ENCODE measurements at places on chromosomes 1 and 21.

GRCh38 chr1:245052258-245052657 lies 102.5 kb upstream of the KIF26B start:
- DNase-seq = no peak

DNA sequence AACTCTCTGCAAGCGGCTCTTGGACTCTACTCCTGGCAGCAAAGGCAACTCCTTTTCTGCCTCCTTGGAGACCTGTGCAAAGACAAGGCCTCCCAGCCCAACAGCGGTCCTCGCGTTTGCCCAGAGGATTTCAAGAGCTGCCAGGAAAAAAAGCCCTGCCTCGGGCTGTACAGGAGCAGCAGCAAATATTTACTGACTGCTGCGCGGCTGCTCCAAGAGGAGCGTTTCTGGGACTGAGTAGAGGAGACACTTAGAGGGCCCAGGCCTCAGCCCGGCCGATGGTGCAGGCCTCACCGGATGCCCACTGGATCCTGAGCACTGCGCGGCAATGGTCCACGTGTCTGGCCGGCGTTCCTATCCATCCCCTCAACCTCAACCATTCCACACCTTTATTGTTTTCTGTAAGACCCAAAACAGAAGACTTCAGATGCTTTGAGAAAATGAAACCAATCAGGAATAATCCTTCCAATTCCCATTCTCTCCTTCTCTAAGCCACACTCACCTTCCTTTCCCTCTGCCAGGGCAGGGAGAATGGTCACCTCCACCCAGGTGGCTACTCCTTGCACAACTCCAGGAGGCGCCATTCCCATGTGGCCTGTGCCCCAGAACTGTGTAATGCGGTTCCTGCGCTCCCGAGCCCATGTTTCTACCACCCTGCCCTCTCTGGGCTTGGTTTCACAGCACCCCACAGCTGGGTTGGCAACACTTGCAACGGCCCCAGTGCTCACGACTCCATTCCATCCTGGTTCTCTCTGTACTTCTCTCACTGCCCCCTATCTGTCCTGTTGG lies 215.8 kb downstream of the TRABD2B start:
- no peak for DNase-seq

GRCh38 chr1:81439046-81439823 lies 361.5 kb upstream of the ADGRL2 start:
- DNase-seq = no peak

GRCh38 chr1:85659174-85659573 lies 49.1 kb downstream of the ZNHIT6 start:
- no peak for DNase-seq

GRCh38 chr1:209624558-209625549 lies 27.4 kb downstream of the LAMB3 start:
- no peak for DNase-seq

DNA sequence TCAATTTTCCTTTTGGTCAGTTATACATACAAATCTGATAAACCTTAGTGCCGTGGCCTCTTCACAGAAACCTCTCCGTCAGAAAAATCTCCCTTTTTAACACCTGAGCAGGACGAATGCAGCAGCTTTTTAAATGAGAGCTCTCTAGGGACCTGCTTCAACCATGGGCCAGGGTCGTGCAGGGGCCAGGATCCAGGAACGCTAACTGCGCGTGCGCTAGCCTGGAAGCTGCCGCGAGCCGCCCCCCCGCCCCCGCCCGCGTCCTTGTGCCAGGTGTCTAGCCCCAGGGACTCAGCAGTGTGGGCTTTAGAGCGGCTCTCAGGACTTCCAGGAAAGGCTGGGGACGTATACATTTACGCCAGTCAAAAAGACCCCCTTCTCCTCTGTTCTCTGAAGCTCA lies 136.8 kb upstream of the FMN2 start:
- DNase-seq = no peak

DNA sequence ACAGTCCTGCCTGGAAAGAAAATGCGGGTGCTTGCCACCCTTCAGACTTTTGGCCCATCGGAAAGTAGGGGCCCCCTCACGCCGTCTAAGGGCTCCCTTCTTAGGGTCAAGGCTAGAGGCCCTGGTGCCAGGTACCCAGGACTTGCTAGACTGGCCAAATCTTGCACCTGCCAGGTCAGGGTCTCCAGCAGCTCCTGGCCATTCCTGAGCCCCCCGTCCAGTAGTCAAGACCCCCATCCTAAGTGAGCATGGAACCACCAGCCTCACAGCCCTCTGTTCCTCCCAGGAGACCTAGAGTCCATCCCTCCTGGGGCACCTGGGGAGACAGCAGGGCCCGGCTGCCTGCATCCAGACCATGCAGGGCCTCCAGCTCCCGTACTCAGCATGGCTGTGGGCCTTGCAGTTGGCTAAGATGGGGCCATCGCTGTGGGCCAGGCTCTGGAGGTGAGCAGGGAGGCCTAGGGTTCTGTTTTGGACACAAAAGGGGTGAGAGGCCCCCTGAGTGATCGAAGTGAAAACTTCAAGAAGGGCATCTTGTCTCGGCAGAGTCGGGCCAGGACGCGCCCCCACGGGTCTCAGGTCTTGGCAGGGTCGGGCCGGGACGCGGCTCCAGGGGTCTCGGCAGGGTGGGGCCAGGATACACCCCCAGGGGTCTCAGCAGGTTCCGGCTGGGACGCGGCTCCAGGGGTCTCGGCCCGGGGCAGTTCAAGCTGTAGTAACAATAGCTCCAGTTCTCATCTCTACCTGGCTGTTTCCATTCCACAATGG lies 5.9 kb downstream of the FNDC10 start:
- no peak for DNase-seq

GRCh38 chr1:114352797-114353196 lies 158.2 kb downstream of the TRIM33 start:
- no peak for DNase-seq

DNA sequence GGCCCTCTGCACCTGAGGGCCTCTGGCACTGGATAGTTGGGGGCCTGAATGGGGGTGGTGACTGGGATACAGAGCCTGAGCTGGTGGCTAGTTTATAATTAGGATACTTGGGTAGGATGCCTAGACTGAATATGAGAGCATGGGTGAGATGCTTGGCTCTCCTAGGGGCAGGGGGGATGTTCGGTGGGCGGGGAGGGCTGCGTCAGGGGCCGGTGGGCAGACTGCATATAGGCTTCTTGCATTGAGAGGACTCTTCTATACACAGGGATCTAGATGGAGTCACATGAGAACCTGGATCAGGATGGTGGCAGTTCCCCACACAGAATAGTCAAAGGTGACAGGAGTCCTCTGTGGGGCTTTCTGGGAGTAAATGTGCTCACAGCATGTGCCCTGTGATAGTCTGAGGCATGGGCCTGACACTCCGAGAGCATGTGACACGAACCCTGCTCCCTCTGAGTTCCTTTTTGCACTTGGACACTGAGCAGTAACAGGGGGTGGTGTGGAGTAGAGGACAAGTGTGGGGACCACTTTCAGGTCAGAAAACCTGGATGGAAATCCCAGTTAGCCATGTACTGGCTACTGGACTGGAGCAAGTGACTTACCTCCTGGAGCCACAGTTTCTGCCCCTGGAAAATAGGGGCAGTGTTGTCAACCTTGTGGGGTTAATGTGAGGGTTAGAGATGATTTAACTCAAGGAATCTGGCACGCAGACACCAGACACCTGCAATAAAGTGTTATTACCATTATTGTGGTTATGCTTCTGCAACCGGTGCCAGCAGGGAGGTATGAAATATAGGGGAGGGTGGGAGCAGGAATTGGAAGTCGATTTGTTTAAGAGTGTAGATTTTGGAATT lies 2.2 kb downstream of the MAP7D1 start:
- DNase-seq = no peak

DNA sequence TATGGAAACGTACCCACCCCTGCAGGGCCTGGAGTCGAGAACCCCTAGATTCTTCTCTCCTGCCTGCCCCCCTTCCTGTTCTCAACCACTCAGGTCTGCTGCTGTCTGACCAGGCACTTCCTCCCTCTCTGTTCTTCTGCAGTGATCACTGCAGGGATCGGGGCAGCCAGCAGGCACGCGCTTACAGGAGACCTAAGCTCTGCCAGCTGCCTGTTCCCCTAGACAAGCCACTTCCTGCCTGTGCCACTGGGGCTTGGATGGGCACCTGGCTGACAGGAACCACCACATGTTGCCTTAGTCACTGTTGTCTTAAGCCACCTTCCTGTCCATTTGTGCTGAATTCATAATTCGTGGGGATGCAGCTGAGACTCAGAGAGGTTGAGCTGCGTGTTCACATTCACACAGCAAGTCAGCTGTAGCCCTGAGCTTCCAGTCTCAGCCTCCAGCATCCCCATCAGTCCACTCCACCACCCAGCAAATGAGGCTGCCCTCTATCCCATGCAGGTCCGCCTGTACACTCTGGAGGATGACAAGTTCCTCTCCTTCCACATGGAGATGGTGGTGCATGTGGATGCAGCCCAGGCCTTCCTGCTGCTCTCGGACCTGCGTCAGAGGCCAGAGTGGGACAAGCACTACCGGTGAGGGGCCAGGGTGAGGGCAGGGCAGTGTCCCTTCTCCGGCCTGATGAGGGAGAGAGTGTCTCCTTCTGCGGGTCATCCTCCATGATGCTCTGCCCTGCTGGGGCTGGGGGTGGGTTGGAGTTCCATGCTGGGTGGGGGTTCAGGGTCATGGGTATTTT lies 18.6 kb downstream of the FAM151A start:
- DNase-seq = peak; percentile 20

DNA sequence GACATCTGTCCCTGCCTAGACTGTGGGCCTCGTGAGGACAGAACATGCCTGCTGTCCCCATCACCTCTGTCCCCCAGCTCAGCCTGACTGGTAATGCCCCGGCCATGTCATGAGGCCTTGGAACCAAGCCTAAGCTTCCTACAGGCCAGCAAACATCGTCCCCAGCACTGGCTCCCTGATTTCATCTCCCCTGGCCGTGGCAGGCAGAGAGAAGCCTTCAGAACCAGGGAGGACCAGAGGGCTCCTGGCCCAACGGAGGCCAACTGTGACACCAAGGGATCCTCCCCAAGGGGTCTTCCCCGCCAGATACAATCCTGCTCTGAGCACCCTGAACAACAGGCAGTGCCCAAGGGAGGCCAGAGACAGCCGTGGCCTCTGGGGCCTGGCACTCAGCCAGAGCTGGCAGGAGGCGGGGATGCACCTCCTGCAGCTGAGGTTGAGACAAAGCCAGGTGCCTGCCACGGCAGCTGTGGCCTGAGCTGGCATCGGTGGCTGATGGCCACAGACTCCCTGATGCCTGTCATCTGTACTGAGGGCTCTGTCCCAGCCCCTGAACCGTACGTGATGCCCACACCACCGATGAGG lies 9.9 kb upstream of the NPHP4 start:
- DNase-seq = no peak

DNA sequence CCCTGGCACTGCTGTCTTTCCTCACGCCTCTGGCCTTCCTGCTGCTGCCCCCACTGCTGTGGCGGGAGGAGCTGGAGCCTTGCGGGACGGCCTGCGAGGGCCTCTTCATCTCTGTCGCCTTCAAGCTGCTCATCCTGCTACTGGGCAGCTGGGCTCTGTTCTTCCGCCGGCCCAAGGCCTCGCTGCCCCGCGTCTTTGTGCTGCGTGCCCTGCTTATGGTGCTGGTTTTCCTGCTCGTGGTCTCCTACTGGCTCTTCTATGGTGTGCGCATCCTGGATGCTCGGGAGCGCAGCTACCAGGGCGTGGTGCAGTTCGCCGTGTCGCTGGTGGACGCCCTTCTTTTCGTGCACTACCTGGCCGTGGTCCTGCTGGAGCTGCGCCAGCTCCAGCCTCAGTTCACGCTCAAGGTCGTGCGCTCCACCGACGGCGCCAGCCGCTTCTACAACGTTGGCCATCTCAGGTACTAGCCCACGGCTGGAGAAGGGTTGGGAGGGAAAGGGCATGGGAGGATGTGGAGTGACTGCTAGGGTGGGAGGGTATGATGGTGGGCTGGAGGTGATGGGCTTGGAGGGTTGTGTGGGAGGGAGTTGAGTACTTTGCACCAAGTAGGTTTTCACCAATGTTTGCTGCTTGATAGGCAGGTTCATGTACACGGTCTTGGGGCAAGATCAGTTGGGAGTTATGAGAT lies 18.9 kb downstream of the VANGL2 start:
- DNase-seq = no peak

- DNase-seq = no peak
Observed at GRCh38 chr21:29056005-29056404, 17.4 kb downstream of the CCT8 start.

- DNase-seq = no peak
Observed at GRCh38 chr1:80056179-80056578, 1049.6 kb upstream of the ADGRL4 start.

GRCh38 chr1:235325139-235325538 lies 2.8 kb downstream of the ARID4B start:
- DNase-seq = no peak

DNA sequence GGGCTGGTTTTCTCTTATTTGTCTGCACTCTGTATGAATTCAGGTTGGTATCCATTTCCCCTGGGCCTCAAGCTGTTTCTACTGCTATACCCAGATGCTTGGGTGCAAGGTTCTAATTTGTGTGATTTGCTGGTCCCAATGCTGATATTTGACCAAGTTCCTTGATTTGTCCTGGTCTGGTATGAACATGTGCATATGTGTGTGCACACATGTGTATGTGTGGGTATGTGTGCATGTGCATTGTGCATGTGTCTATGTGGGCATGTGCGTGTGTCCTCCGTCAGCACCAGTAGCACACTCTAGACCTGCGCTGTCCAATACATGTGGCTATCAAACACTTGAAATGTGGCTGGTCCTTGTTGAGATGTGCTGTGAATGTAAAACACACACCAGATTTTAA lies 102.4 kb upstream of the TSPAN2 start:
- no peak for DNase-seq

DNA sequence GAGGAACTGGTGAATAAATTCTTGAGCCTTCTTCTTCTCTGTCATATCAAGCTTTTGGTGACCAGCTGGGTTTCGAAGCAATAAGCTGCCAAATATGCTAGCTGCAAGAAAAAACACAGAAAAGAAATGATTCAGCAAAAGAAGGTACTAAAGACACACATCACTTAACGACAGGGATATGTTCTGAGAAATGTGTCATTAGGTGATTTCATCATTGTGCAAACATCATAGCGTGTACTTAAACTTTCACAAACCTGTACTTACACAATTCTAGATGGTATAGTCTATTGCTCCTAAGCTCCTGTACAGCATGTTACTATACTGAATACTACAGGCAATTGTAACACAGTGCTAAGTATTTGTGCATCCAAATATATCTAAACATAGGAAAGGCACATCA lies 2.9 kb upstream of the MTF1 start:
- peak; percentile 67 for DNase-seq

- DNase-seq = no peak
Observed at GRCh38 chr1:207748737-207749528, 2.9 kb upstream of the CD46 start.

GRCh38 chr1:204366759-204367158 lies 7.0 kb upstream of the PLEKHA6 start:
- DNase-seq = no peak

- DNase-seq = no peak
Observed at GRCh38 chr21:31286621-31287020, 57.4 kb downstream of the TIAM1 start.

GRCh38 chr1:22944346-22945055 lies 28.2 kb downstream of the LACTBL1 start:
- DNase-seq = no peak

DNA sequence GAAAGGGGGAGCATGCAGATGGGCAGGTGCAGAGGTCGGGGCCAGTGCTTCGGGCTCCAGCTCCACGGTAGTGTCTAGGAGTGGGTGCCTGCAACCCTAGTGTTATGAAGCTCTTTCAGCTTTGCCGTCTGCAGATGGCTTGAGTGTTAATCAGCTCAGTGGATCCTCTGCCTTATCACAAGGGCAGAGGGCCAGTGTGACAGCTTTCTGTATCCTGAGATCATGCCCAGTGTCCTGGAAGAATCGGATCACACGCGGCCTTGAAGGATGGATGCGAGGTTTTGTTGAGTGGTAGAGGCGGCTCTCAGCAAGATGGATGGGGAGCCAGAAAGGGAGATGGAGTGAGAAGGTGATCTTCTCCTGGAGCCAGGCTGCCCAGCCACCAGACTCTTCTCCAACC lies 25.5 kb upstream of the C1orf146 start:
- DNase-seq = no peak
